ENCODE measurements at places on chromosomes 12 and 14. TPM values are rescaled to one million over a fixed set of nuclear protein-coding genes. Genes with fewer than 3 reads are reported as not detected.

The SLCO1B3 gene
- total RNA-seq: 67.3 TPM

The LRIG3 gene
- 11.4 TPM for total RNA-seq

The ANKRD33 gene
- 10.5 TPM for total RNA-seq

The EMP1 gene
- 3.1 TPM for total RNA-seq

The MARS1 gene
- 65.3 TPM for total RNA-seq

The HNF1A gene
- total RNA-seq: 18.7 TPM

The CCDC38 gene
- 0.93 TPM for total RNA-seq

The ADAM21 gene
- 0.17 TPM for total RNA-seq

The TCL1A gene
- total RNA-seq: not detected

The KRT82 gene
- not detected for total RNA-seq

The AMDHD1 gene
- 41.4 TPM for total RNA-seq

The IGFBP6 gene
- 1.7 TPM for total RNA-seq

DNA sequence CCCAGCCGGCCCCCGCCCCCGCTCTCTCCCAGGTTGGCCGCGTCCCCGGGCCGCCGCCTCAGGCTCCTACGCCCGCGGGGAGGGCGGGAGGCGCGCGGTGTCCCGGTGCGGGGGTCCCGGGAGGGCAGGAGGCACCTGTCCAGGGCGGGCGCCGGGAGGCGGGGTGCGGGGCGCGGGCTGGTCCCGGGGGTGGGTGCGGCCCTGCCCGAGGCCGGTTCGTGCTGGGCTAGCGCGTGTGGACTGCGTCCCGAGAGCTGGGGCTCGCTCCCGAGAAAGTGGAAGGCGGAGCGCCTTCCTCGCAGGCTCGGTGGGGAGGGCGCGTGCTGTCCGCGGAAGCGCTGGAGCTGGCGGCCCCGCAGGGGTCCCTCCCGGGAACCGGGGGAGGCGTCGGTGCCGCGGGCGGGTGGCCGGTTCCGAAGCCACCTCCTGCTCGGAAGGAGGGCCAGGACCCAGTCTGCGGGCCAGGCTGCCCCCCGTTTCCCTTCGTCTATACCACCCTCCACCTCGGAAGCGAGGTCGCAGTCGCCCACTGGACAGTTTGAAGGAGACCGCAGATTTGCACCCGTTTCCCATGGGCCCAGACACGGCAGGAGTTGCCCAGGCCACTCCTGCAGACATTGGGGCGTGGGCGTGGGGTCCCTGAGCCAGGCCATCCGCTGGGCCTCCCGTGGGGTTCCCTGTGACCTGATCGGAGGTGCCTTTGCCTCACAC is 636 bp downstream of the ZFYVE21 start:
- DNase-seq: peak; percentile 64

GRCh38 chr14:52061390-52061789 is 7.5 kb downstream of the NID2 start:
- no peak for DNase-seq

- no peak for DNase-seq
Measured at GRCh38 chr12:93857279-93857938, 180.2 kb downstream of the CRADD start.

DNA sequence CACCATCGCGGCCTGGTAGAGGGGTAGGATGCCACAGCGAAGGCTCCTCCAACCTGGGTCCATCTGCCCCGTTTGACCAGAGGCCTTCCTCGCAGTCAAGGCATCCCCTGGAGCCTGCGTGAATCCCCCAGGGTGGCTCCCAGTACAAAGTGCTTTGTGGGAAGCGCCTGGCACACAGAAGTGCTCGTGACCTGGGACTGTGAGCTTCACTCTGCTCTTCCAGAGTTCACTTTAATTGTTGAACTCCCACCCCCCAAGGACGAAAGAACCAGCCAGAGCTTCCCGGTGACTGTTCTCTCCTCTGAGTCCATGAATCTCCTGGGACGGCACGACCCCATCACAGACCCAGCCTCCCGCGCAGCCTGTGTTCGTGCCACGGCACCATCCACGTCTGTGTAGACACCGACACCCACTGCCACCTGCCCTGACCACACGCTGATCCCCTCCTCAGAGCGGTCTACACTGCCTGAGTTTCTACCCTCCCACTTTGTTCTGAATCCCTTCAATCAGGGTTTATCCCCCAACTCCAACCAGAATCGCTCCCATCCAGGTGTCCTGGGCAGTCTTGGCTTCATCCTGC is 15.9 kb downstream of the P2RX2 start:
- DNase-seq: peak; percentile 29

- DNase-seq: no peak
Measured at GRCh38 chr14:94114589-94115057, 4.1 kb downstream of the IFI27 start.

DNA sequence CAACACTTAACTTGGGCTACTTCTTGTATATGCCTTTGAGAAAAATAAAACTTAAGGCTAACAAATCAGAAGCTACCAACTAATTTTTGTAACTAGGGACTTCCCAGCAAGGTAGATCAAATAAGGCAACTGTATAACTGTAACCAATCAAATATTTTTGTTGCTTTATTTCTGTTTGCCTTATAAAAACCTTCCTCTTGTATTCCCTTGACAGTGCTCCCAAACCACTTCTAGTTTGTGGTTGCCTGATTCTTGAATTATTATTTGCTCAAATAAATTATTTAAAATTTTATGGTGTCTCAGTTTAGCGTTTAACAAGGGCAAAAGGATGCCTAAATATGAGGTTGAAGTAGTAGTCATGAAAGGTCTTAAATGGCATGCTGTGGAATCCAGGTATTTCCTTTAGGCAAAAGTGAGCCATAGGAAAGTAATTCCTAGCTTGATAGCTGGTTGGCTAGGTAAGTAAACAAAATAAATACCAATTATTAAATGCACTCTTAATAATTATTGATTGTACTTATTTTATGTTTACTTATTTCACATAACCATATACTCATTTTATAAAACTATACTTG is 632.6 kb downstream of the RPL10L start:
- no peak for DNase-seq

DNA sequence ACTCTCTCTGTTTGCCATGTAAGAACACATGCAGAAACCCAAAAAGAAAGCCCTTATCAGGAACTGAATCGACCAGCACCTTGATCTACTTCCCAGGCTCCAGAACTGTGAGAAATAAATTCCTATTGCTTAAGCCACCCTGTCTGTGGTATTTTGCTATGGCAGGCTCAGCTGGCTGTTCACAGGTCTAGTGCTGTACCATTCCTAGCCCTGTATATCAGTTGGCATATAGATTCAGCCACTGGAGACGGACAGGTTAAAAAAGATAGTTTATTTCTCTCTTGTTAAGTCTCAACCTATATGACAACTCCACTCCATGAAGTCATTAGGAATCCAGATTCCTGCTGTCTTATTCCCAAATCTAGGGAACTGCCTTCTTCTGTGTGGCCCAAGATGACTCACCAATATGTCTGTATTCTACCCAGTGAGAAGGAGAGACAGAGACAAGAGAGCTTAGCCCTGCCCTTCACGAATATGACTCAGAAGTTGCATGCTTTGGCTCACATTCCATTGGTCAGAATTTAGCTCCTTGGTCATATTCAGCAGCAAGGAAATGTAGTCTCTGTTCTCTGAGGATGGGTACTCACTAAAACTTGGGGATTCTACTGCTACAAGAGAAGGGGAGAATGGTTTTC is 57.0 kb downstream of the PLEKHG7 start:
- DNase-seq: no peak

DNA sequence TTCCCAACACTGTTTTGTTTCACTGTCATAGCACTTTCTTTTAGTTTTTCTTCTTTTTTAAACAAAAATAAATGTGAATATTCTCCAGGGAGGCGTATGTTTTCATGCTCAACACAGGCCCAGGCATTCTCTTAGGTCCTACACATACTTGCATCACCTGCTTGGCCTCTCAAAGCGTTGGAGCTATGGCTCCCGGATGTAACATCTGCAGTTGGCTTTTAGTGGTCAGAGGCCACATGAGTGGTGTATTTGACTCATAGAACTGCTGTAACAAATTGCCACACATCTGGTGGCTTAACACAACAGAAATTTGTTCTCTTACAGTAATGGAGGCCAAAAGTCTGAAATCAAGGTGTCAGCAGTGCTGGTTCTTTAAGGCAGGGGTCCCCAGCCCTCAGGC is 44.6 kb upstream of the VRK1 start:
- no peak for DNase-seq

- no peak for DNase-seq
Measured at GRCh38 chr12:52058631-52059361, 7.6 kb downstream of the NR4A1 start.

- no peak for DNase-seq
Measured at GRCh38 chr12:11553871-11554533, 95.5 kb upstream of the ETV6 start.

DNA sequence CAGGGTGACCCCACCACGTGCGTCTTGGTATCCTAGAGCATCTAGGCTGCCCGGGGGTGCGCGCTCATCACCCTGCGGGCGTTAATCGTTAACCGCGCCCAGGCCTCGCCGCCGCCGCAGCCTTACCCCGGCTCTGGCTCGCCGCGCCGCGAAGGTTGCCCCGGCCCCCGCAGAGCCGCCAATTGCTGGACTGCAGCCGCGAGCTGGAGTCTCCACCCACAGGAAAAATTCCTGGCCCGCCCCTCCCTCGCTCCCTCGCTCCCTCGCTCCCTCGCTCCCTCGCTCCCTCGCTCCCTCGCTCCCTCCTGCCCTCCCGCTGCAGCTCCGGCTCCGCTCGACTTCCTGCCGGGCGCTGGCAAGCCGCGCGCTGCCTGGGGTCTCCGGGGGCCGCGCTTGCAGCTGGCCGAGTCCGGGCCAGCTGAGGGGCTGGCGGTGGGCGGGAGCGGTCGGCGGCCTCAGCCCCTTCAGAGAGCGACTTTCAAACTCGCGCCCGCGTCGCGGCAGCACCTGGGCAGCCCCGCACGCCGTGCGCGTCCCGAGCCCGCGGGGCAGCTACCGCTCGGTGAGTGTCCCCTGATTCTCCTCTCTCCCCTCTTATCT is at the start of gene PLEKHG3:
Gene PLEKHG3, plus strand, starts transcription at position 282 of the 600 bp plus-strand sequence. CDS start 23,208 bp downstream, outside the sequence.
- DNase-seq: peak; percentile 93

DNA sequence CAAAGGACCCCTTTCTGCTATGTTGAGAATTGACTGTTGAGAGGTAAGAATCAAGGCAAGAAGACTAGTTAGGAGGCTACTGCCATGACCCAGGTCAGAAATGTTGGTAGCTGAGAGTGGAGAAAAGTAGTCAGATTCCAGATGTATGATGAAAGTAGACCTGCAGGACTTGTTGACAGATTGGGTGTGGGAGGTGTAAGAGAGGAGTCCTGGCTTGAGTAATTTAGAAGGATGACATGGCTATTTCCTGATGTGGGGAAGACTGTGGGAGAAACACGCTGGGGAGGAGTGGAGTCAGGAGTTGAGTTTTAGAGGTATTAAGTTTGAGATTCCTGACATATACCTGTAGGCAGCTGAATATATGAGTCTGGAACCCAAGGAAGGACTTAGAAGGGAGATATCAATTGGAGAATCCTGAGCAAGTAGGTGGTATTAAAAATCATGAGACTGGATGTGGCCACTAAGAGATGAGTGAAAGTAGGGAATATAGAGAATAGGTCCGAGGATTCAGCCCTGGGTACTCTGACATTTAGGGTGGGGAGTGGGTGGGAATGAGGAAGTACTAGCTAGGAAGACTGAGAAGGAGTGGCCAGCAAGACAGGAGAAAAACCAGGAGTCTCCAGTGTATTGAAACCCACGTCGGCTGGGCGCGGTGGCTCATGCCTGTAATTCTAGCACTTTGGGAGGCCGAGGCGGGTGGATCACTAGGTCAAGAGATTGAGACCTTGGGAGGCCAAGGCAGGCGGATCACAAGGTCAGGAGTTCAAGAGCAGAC is 12.6 kb upstream of the DDX47 start:
- DNase-seq: no peak

- no peak for DNase-seq
Measured at GRCh38 chr12:41223600-41223999, 35.5 kb downstream of the PDZRN4 start.

DNA sequence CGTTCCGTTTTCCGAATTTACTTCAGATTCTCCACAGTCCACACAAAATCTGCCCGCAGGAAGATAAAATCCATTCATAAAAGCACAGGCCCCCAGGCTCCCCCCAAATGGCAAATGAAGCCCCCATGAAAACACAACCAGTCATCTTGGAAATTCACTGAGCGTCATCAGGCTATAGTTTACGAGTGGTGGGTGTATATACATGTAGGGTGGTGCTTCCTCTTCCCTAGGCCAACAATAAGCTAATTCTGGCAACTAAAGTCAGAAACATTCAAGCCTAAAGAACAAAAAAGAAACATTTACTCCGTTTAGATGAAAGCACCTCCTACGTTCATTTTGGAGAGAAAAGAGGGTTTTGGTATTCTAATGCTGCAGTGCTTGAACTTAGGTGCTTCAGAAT is 5.8 kb downstream of the GPR68 start:
- DNase-seq: no peak

GRCh38 chr12:7959701-7960121 is 23.7 kb upstream of the SLC2A3 start:
- no peak for DNase-seq

GRCh38 chr12:113391650-113392337 is 11.9 kb downstream of the SDS start:
- no peak for DNase-seq

GRCh38 chr14:75748336-75748735 is 87.3 kb downstream of the TTLL5 start:
- DNase-seq: no peak

GRCh38 chr14:88706425-88706824 is 86.3 kb downstream of the EML5 start:
- DNase-seq: no peak

DNA sequence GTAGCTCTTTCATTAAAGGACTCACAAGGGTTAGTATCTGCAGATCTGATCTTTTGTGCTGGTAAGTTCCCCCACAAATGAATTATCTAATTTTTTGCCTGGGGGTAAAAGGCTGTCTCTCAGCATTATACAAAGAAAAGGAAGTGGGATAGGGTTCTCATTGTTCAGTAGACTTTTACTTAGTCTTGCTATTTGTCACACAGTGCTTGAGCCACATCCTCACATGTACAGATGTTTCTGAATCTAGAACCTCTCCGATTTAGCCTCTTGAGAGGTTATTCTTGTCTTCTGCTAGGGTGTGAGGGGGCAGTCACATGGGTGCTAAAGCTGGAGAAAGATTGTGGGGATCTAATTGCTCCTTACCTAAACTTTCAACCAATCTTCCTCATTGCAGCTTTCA is 93.0 kb downstream of the SLC41A2 start:
- DNase-seq: no peak

DNA sequence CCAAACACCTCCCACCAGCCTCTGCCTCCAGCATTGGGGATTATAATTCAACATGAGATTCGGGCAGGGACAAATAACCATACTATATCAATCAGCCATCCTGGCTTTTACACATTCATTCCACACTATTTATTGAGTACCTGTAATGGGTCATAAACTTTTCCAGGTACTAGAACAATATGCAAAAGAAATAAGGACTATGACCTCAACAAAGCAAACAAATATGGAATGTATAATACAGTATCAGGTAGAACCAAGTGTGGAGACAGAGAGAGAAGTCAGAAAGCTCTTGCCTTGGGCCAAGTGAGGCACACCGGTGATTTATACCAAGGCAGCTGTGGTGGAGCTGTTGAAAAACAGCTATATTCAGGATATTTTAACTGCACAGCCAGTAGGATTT is 116.3 kb downstream of the TSPAN8 start:
- no peak for DNase-seq

DNA sequence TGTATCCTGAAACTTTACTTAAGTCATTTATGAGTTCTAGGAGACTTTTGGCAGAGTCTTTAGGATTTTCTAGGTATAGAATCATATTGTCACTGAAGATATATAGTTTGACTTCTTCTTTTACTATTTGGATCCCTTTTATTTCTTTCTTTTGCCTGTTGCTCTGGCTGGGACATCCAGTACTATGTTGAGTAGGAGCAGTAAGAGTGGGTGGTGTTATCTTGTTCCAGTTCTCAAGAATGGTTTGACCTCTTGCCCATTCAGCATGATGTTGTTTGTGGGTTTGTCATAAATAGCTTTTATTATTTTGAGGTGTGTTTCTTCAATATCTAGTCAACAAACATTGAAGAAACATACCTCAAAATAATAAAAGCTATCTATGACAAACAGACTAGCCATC is 35.0 kb downstream of the LIN7A start:
- no peak for DNase-seq
